Sigmoid colon (tissue), 7 donors: ENCODE measurements at places on chromosomes 5 and 9. TPM values are rescaled to one million over a fixed set of nuclear protein-coding genes. Genes with fewer than 3 reads are reported as not detected.

DNA sequence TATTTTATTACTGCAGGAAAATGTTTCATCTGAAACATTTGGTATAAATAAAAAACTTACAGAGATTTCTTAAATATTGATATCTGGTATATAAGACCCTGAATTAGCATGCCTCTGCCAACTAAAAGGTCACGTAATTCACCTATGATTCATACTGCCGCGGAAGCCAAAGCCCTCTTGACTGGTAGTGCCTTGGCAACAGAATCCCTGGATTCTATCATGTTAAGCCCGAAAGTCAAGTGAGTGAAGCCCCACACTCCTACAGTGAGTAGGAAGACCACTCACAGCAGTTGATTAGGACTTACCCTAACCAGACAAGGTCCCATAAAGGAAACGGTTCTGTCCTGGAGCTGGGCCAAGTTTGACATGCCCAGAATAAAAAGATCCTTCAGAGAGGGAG is 175.6 kb upstream of the NREP start:
- peaks cover 11% of the 10 kb centered on the region for H3K4me1 ChIP-seq
- H3K27ac ChIP-seq: no peak overlapping the region
- H3K4me3 ChIP-seq: no peak overlapping the region

Gene CCDC171
- 3.1 TPM for total RNA-seq

- no peaks in the 10 kb centered on the region for H3K36me3 ChIP-seq
- no peaks in the 10 kb centered on the region for H3K27me3 ChIP-seq
- no peak for DNase-seq
- H3K4me3 ChIP-seq: no peak overlapping the region
Measured at GRCh38 chr5:102596113-102596512, 97.3 kb upstream of the SLCO6A1 start.

DNA sequence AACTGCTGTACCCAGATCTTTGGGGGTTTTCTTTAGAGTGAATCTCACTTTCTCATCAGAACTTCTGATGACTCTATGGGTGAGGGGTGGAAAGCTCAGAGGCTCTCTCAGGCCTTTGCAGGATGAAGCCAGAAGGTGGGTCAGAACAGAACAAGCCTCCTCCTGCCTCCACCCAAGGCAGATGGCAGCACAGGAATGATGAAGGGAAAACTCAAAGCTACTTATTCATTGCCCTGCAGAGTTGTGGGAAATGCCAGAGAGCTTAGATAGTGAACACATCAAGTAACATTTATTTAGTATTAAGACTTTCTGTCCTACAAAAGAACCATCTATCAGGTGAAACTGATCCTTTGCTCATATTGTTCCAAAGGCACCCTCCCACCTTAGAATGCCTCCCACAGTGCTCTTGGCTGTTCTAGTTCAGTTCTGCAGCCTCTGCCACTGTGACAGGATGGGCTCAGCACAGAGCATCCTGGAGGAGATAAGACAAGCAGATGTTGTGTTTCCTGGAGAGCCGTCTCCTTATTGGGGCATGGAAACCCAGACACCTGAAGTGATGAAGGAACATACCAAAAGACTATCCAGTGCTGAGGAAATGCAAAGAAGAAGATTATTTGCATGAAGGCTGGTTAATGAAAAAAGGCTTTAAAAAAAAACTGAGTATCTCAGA is 146.6 kb downstream of the ADAMTS12 start:
- DNase-seq: no peak
- no peaks in the 10 kb centered on the region for H3K27me3 ChIP-seq
- no peaks in the 10 kb centered on the region for H3K36me3 ChIP-seq
- H3K4me3 ChIP-seq: no peak overlapping the region

DNA sequence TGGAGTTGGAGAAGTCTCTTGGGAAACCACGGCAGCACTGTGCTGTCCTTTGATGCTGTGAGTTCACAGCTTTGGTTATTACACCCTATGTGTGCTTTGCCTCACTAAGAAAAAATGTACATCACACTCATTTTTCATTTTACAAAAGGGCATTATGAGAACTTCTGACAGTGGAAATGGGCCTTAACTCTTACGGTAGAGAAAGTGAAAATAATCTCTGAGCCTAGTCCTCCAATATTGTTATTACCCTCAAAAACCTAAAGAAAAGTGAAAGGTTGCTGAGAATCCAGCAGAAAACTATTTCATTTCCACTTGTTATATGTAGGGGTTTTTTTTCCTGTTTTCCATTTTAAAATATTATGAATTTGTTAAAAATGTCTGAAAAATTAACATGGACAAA is 8.2 kb upstream of the OR13D1 start:
- no peak for DNase-seq
- no peaks in the 10 kb centered on the region for H3K36me3 ChIP-seq
- no peak overlapping the region for H3K4me3 ChIP-seq
- H3K27me3 ChIP-seq: no peaks in the 10 kb centered on the region
- H3K27ac ChIP-seq: no peak overlapping the region

DNA sequence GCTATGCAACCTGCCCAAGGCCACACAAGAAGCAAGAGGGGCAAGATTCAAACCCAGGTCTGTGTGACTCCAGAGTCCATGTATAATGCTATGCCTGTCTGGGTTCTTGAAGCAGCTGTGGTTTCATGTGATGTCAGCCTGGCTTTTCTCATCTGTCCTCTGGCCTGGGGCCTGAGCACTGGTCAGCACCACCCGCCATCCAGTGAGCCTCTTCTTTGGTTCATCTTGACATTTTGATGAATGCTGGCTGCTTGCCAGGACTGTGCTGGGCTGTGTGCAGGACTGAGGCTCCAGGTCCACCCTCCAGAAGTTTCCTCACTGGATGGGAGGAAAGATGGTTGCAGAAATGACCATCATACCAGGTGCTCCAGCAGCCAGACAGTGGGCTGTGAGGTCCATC is 61.5 kb downstream of the TSTD2 start:
- no peaks in the 10 kb centered on the region for H3K36me3 ChIP-seq
- no peaks in the 10 kb centered on the region for H3K27me3 ChIP-seq
- no peaks in the 10 kb centered on the region for H3K4me1 ChIP-seq
- peak overlapping the region; percentile 22 for H3K27ac ChIP-seq
- no peak overlapping the region for H3K4me3 ChIP-seq
- DNase-seq: peak; percentile 84

DNA sequence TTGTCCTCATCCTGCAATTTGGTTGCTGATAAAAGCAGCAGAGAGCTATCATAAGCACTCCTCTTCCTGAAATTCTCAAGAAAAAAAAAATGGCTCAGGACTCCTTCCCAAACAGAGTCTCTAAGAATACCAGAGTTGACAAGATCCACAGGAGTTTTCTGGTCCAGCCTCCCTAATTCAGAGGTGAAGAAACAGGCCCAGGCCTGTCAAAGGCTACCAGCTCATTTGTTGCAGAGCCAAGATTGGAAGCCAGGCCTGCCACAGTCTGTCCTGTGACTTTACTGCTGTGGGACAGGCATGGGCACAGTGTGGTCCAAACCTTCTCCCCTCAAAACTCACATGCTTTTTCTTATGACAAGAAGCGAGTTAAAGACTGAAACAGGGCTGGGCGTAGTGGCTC is 41.5 kb downstream of the NIPSNAP3B start:
- H3K4me1 ChIP-seq: no peaks in the 10 kb centered on the region
- no peak for DNase-seq
- no peak overlapping the region for H3K4me3 ChIP-seq
- peaks cover 100% of the 10 kb centered on the region for H3K36me3 ChIP-seq
- no peaks in the 10 kb centered on the region for H3K27me3 ChIP-seq

DNA sequence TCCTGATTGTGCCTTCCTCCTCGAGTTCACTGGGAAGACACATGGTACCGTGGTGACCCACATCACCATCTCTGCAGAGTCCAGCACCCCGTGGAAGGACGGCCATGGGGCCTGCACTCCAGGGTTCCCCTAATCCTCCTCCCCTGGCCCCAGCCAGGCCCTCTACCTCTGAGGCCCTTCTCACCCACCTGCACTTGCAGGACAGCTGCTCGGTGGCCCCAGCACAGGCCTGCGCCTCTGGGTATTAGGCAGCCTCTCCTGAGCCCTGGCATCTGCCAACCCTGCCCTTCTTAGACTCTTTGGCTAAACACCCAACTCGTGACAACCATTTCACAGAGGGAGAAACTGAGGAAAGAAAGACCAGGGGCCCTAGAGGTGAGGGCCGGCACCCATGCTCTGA is 28.9 kb upstream of the CPLX2 start:
- H3K4me1 ChIP-seq: no peaks in the 10 kb centered on the region
- H3K36me3 ChIP-seq: no peaks in the 10 kb centered on the region
- no peak for DNase-seq
- no peaks in the 10 kb centered on the region for H3K27me3 ChIP-seq

DNA sequence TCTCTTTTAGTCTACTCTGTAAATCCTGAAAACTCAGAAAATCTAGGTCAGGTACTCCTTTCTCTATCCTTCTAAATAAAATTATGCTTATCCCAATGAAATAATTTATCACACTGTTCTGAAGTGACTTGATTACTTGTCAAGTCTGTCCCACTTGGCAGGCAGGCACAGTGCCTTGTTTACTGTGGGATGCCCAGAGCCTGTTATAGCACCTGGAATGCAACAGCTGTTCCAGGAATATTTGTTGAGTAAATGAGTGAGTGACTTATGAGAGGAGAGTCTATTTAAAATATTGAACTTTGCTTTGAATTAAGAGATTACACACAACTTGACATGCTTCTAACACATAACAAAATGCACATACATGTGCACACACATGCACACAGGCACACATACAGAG is 130.0 kb downstream of the MPDZ start:
- H3K27me3 ChIP-seq: no peaks in the 10 kb centered on the region
- H3K4me3 ChIP-seq: no peak overlapping the region
- no peak for DNase-seq
- H3K36me3 ChIP-seq: peaks cover 10% of the 10 kb centered on the region

Gene ZNF300
- total RNA-seq: 4.3 TPM

DNA sequence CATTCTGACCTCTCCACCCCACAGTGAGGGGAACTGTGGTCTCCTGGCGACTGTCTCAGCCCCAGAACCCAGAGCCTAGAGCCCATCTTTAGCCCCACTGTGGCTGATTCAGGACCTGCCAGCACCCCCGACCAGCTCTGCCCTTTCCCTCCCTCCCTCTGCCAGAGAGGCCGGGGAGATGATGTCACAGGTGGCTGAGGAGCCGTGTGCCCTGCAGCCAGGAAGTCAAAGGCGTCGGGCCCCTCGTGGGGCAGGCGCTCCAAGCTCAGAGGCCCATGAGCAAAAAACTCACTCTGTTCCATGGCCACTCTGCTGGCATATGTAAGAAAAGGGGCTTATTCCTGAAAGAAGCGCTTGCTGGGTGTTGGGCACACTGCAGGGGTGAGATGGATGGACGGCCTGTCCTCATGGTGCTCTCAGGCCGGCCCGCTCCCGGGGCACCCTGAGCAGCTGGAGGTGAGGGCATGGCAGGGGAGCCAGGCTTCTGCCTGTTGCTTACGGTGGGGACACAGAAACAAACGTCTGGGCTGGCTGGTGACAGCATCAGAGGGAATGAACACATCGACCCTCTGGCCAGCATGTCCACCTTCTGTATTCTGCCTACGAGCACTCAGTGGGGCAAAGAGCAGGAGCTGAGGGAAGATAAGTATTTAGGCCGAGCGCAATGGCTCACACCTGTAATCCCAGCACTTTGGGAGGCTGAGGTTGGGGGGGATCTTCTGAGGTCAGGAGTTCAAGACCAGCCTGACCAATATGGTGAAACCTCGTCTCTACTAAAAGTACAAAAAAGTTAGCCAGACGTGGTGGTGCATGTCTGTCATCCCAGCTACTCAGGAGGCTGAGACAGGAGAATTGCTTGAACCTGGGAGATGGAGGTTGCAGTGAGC is 41.1 kb downstream of the LAMC3 start:
- DNase-seq: no peak
- no peaks in the 10 kb centered on the region for H3K36me3 ChIP-seq
- H3K27ac ChIP-seq: no peak overlapping the region
- peaks cover 6% of the 10 kb centered on the region for H3K4me1 ChIP-seq

DNA sequence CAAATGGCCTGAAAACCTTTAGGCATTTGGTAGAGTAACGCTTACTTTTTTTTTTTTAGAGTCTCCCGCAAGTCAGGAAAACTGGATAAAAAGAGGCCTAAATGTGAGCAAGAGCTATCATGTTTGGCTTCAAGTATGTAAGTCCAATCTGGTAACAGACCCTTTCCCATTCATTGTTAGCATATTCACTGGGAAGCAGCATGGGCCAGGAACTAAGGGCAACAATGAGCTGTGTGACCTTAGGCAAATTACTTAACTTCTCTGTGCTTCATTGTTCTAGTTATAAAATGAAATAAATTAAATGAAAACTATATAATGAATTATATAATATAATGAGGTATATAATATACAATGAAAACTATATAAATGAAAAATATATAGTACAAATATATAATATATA is 114.3 kb upstream of the PCA3 start:
- no peak overlapping the region for H3K27ac ChIP-seq
- H3K27me3 ChIP-seq: no peaks in the 10 kb centered on the region
- no peak for DNase-seq
- H3K4me1 ChIP-seq: peaks cover 42% of the 10 kb centered on the region

DNA sequence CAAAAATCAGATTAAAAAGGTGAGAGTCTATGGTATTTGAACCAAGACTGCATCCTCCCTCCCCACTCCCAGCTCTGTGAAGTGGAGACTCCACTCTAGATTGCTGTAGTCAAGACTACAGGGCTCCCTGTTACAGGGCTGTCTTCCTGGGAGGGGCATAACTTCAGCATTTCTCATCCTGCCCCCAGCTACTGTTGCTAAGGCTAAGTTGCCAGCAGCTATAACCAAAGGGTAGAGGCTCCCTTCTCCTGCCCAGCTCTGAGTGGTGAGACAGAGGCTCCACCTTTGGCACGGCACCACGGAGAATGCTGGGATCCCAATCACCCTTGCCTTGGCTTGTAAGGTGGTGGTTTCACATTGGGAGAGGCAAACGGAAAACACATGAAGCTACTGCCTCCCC is 39.2 kb upstream of the GCNT4 start:
- no peak overlapping the region for H3K27ac ChIP-seq
- no peaks in the 10 kb centered on the region for H3K4me1 ChIP-seq
- no peak for DNase-seq
- no peak overlapping the region for H3K4me3 ChIP-seq
- no peaks in the 10 kb centered on the region for H3K36me3 ChIP-seq

Gene ARSI
- 3.3 TPM for total RNA-seq

DNA sequence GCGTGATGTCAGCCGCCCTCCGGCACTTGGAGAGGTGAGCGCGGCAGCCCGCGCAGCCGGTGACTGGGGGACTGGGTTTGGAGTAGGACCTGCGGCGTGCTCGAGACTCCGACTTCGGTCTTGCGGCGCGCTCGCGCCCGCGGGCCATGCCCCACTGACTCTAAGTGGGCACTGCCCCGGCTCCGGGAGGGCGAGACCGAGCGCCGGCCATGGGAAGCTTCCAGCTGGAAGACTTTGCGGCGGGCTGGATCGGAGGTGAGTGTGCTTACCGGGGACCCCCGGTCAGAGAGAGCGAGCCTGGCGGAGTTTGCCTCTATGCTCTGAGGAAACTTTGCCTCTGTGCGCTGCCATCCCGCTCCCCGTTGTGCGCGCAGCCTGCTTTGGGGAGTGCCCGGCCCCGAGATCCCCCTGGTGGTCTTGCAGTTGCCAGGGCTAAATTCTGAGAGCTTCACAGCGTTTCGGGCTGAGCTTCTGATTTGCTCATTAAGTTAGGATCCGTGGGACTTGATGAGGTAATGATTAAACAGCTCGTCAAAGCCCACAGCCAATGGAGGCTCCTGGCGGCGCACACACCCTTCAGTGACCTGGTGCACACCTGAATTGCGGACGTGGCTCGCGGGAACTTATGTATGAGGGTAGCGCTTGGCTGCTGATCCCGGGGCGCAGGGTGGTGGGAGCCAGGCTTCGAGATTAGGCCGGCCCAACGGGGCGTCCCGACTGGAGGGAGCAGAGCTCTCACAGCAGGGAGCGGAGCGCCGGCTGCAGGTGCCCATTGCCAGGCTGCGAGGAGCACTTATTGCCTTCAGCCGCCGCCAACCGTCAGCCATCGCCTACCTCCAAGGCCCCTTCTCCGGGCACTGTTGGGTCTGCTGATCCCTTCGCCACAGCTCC is at the start of gene SLC25A48:
SLC25A48 (plus strand) TSS at position 25 of the 891 bp plus-strand sequence; CDS start at position 210, 185 bp downstream.
- H3K27ac ChIP-seq: no peak within 1 kb of the TSS
- peaks cover 54% of the 10 kb centered on the region for H3K27me3 ChIP-seq
- peaks cover 17% of the 10 kb centered on the region for H3K4me1 ChIP-seq
- no peak within 1 kb of the TSS for H3K4me3 ChIP-seq
- H3K36me3 ChIP-seq: no peaks in the 10 kb centered on the region
